ENCODE measurements at places on chromosomes 13 and 19.

DNA sequence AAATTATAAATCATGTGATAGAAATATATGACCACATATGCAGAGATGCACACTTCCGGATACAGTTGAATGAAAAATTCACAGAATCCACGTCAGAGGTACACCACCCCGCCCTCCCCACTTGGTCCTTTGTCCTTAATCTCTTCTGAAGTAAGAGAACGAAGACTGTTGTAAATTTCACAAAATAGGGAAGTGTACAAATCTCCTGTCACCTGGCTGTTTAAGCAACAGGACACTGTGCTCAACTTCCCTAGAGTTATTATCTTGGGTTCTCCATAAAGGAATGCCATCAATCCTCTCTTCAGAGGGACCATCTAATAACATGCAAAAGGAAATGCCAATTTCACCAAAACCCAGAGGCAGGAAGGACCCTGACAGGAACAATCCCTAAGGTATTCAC is 10.5 kb upstream of the CEACAM6 start:
- DNase-seq = no peak

DNA sequence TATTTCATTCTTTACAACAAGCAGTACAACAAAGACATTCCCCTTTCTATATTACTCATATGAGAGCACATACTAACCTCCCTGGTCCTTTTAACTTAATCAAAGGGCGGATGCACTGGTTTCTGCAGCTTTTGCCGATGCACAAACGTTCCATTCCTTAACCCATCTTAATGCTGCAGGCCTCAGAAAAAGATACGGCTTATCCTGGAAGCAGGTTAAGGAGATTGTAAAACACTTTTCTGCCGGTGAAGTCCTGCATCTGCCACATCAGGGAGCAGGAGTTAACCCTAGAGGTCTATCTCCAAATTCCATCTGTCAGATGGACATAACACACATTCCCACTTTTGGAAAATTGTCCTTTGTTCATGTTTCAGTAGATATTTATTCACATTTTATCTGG is 11.5 kb upstream of the ZNF814 start:
- DNase-seq = no peak

GRCh38 chr13:112441779-112442310 is 65.7 kb downstream of the SPACA7 start:
- no peak for DNase-seq

- no peak for DNase-seq
These were observed 831.6 kb downstream of the EFNB2 start for GRCh38 chr13:105703843-105704242.

DNA sequence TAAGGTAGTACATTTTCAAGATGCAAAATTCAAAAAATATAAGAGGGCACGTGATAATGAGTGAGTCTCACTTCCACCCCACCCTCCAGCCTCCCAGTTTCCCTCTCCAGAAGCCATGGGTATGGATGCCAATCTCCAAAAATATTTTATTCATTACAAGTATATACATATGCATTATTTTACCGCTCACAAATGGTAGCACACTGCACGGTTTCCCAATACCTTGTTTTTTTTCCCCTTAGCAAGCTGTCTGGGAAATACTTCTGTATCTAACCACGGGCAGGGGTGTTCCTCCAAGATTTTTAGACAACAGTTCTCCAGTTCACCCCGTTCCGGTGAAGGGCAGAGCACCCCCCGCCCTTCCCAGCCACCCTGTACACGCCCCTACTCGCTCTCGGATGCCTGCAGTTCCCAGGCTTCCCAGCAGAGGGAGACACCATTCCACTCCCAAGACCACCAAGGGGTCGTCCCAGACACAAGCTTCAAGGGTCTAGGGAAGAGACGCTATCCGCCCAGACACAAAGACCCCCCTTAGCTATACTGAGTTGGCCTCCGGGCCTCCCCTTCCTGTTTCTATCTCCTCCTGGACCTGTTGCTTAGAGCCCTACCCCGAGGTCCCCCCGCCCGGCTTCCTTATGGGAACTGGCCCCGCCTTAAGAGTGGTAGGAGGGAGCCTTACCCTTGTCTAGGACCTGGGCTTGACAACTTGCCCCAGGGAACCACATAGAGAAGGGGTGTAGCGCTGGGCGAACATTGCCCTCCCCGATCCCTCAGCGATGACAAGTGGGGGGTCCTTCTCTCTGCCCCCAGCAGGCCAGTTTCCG is 1.1 kb upstream of the FXYD3 start:
- no peak for DNase-seq

DNA sequence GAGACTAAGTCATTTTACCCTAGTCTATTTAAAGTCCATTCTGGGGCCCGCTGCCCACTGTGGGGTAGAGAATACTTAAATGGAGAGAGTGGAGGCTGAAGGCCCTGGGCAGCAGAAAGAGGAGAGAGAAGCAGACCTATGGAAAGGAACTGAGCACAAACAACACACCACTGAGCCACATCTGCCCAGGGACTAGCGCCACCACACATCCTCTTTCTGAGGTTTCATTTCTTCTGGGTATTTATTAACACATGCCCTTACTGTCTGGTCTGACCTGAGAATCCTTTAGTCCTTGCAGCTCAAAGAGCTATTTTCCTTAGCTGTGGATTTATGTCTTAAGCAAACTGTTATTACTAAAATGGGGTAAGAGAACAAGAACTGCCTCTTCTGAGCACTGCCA is 154.0 kb downstream of the NALCN start:
- no peak for DNase-seq

- DNase-seq = peak; percentile 80
These were observed 188.5 kb downstream of the FOXO1 start for GRCh38 chr13:40477623-40478608.

DNA sequence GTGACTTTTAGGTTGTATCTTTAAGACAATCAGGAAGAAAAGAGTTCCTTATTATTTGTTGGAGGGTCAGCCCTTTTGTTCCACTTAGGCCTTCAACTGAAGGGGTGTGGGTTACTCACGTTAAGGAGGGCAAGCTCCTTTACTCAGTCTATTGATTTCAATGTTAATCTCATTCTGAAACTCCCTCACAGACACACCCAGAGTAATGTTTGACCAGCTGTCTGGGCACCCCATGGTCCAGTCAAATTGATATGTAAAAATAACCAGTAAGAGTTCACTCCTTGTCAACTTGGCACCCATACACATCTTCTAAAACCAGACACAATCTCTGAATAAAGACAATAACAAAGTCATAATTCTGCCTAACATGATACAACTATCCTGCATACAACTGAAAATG is 292.9 kb downstream of the KLF5 start:
- no peak for DNase-seq

GRCh38 chr13:113460599-113460998 is 7.3 kb upstream of the ADPRHL1 start:
- DNase-seq = no peak

DNA sequence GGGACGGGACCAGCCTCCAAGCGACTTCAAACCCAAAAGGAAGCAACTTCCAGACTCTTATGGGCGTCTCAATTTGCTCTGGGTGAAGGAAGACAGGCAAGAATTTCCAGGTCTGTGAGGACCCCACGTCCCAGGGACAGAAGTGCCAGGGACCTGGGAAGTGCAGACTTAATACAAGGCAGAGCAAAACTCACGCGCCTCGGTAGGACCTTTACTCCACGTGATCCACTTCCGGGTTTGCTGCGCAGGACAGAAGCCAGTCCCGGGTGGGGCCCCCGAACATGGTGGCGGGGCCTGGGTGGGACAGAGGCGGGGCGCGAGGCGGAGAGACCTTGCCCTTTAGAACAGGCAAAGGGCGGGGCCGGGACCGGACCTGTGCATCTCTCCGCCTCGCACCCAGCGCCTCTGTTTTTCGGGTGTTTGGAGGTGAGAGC is 9.3 kb downstream of the ZNF611 start:
- DNase-seq = no peak

DNA sequence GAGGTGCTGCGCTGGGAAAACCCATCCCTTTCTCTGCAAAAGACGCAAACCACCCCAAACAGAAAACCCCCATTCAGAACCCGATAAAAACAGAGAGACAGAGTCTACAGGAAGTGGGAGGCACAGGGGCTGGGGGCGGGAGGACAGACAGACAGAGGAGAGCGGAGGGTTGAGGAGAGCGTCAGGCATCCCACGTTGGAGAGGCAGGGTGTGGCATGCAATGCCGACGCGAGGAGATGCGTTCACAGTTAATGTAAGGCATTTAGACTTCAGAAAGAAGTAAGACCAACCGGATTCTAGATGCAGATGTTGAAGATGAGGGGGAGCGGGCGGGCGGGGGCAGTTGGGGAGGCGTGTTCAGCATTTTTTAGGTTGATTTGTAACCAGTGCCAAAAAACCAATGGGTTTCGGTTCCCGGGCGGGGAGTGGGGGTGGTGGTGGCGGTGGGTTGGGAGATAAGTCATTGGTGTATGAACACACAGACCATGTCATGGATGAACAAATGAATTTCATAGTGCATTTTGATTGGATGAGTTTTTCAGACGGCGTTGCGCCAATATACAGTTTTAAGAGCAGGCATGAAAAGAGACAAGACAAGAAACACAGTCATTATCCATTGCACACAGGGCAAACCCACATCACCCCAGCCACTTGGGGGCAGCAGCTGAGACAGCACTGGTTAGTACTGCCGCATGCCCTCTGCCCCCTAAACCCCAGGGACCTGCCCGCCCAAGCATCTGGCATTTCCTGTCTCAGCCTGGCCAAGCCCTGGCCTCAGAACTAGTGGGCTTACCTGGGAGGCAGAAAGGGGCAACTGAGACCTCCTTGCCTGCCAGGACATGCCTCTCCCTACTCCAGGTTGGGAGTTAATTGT is 91.3 kb downstream of the IER2 start:
- no peak for DNase-seq

GRCh38 chr13:60603049-60603448 is 206.0 kb downstream of the TDRD3 start:
- no peak for DNase-seq

DNA sequence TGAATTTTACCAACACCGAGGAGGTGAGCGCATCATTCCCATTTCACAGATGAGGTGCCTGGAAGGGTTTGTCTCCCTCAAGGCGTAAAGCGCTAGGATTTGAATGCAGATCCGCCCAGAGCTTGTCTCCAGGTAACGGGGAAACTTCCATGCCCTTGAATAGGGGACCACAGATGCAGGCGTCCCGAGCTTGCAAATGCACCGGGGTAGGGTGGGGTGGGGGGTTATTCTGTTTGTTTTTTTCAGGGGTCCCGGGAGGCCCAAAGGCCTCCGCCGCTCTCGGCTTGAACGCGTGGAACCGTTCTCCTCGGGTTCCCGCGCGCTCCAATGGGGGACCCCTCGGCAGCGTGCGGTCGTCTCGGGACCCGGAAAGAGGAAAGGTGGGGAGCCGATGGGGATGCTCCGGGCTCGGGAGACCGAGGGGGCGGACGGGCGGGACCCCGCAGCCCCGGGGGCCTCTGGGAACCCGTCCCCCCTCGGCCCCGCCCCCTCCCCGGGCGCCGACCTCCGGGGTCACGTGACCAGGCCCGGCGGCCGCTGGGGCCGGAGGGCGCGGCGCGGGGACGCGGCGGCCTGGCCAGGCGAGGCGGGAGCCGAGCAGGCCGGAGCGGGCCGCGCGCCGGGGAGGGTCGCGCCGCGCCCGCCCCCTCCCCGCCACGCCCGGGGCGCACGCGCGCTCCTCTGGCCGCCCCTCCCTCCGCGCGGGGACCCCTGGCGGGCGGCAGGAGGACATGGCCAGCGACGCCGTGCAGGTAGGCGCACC is at the start of gene PKN1:
Gene PKN1, plus strand, starts transcription at position 516 of the 763 bp plus-strand sequence. Its CDS starts 216 bp downstream, at position 732.
- DNase-seq = no peak

DNA sequence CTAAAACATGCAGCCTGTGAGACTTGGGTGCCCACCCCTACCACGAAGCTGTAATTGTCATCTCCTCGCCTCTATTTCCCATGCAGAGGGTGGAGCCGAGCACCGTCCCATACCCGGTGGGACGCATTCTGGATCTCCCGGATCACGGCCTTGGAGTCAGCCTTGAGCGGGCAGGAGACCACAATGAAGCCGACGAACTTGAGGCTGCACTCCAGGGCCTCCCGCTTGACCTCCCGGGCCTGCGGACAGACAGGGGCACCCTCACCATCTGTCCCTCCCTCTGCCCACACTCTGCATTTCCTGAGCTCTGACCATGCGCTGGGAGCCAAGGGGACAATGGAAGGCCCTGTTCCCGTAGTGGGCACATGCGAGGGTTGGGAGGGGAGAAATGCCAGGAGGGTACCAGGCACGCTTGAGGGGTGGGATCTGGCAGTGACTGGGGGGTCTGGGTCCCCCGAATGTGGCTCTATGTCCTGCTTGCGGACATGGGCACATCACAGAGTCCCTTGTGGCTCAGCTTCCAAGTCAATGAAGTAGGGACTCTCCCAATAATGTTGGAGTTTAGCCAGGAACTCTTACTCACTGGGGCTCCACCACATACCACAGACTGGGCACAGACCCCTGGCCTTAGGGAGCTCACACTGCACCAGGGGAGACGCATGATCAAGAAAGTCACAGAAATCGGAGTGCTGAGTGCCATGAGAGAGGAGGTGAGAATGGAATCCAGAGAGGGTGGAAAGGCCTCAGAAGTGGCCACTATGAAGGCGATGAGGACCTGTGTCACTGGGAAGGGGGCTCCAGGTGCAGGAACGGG is 9.2 kb upstream of the GMIP start:
- DNase-seq = no peak

DNA sequence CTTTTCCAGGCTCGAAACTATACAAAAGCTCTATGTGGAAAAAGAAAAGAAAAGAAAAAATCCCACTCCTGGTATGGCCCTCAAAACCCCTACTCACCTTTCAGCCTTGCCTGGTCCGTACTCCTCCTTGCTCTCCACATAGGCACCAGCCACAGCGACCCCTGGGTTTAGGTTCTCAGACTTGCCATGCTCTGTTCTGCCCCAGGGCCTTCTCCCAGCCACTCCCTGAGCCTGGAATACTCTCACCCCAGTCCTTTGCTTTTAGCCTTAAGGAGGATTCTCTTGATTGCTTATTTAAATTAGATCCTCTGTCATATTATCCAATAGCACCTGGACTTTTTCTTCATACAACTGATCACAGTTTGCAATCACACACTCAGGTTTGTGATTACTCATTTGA is 522.5 kb downstream of the DIAPH3 start:
- DNase-seq = no peak

DNA sequence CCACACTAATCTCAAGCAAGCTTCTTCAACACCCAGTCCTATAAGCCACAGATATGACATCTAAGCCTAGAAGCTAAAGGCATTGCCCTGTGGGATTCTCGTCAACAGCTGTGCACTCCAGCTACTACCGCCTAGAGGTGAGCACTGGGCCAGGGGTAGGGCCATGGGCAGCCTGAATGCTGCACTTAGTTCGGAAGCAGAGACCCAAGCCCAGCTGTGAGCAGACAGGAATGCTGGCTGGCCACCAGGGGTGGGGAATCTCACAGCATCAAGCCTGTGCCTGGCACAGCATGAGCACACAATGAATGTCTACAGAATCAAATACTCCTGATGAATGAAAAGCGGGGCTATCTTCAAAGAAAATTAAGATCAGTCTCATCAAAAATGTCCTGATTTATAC is 167.5 kb upstream of the UBL3 start:
- no peak for DNase-seq

- no peak for DNase-seq
These were observed 232.0 kb upstream of the PCDH9 start for GRCh38 chr13:67462098-67462497.

Data from ascending aorta (tissue), 2 donors.